ENCODE measurements at places on chromosomes 3 and 15.

- DNase-seq: no peak
Observed at GRCh38 chr3:187737006-187737367, 8.3 kb downstream of the BCL6 start.

GRCh38 chr3:151800431-151800830 is 13.5 kb upstream of the AADAC start:
- DNase-seq: no peak

GRCh38 chr15:74430510-74430951 is 3.2 kb downstream of the SEMA7A start:
- no peak for DNase-seq

DNA sequence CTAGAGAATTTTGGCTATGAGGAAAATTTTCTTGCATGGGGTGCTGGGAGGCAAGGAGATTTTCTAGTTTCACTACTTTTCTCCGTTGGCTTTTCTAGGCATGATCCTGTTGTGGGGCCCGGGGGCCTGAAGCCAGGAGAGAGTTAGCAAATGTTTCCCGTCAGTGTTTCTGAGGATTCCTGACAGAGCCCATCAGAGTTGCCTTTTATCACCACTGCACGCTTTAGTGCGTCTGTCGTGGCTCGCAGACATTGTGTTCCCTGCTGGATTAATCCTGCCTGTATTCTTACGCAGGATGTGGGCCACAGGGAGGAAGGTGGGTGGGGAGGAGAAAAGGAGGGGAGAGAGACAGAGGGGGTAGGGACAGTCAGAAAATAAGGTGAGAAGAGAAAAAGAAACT is 18.1 kb upstream of the BOC start:
- no peak for DNase-seq

DNA sequence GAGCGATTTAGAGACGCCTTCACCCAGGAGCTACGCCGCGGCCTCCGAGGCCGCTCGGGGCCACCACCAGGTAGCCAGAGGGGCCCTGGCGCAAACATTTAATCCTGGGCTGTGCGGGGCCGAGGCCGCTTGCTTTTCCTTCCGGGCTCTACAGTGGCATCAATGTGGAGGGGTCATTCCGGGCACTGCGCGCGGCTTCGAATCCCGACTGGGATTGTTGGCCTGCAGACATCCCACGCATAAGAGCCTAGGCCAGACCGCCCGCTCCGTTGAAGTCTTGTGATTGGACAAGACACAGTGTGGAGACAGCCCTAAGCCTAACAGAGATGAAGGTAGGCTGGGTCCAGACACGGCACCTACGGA is 568 bp upstream of the NCBP2 start:
- DNase-seq: no peak

DNA sequence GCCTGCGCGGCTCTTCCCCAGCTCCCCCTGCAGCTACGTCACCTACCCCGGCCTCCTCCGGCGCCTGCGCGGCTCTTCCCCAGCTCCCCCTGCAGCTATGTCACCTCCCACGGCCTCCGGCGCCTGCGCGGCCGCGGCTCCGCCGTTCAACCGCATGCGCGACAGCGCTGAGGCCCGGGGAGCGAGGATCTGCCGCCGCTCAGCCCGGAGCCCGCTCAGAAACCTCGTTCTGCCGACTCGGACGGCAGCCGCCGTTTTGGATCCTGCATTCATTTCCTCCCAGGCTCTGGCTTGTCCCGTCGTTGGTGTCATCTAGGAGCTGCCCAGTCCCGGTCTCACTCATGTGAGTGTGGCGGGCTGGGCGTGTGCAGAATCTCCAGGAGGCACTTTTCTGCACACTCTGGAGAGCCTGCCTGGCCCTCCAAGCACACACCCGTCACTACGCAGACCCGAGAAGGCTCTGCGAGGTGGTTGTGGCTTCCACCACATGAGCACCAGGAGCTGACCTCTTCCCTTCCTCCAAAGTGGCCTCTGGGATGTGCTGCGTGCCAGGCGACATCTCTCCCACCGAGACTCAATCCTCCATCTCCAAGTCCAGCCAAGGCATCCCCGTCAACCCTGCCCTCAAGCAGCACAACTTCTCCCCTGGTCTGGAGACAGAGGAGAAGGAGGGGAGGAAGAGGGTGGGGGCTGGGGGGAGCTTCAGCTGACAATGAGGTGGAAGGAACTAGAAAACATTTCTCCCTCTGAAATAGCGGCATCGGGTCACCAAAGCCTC is 165.3 kb downstream of the CHSY1 start:
- no peak for DNase-seq

DNA sequence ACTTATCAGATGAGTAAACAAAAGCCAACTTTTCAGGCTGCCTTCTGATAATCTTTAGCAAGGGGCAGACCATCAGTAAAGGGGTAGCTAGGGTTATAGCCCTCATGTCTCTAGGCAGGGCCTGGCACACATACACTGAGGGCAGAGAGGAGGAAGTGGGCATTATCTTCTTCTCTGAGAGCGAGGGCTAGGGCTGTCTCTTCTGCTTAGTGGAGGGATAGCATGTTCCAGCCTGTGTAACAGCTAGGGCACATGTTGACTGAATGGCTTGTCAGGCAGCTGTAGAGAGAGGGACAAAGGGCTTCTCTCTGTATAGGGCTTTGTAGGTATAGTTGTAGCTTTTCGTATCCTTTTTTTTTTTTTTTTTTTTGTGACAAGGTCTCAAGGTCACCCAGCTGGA is 17.8 kb downstream of the CRTC3 start:
- no peak for DNase-seq

DNA sequence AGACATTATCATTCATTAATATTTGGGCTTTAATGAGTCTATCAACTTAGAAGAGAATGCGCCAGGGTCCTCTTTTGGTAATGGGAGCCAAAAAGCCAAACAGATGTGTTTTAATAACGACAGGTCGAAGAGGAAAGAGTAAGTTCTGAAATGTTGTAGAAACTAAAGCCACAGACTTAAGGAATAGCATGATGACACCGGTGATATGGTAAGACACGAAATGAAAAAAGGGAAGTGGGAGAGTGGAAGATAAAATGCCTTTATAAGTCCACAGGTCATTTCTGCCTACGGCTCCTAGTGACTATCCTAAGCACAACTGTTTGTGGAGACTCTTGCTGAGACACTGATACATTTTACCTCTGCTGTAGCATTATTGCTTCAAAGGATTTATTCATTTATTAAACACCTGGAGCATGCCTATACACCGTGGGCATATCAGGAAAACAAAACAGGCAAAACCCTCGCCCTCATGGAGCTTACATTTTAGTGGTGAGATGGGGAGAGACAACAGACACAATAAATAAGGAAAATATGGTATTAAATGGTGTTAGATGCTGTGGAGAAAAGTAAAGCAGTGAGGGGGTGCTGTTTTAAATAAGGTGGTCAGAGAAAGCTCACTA is 11.7 kb upstream of the CD47 start:
- no peak for DNase-seq

DNA sequence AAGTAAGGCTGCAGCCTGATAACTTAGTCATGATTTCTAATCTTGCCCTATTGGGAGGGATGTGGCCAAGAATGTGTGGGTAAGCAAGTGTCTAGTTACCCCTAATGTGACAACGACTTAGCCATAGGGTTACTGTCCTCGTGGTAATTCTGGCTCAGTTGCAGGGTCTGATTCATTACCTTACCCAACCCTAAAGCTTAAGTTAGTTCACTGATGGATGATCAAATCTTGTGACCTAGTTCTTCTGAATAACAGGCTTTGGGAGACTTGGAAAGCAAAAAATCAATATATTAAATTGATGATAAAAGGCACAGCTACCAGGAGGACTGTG is 1.6 kb upstream of the INTS14 start:
- DNase-seq: no peak

GRCh38 chr15:85741021-85741421 is 53.7 kb downstream of the KLHL25 start:
- no peak for DNase-seq

- no peak for DNase-seq
Observed at GRCh38 chr3:2535206-2535605, 436.5 kb downstream of the CNTN4 start.

- no peak for DNase-seq
Observed at GRCh38 chr15:36964626-36965025, 135.7 kb downstream of the MEIS2 start.

DNA sequence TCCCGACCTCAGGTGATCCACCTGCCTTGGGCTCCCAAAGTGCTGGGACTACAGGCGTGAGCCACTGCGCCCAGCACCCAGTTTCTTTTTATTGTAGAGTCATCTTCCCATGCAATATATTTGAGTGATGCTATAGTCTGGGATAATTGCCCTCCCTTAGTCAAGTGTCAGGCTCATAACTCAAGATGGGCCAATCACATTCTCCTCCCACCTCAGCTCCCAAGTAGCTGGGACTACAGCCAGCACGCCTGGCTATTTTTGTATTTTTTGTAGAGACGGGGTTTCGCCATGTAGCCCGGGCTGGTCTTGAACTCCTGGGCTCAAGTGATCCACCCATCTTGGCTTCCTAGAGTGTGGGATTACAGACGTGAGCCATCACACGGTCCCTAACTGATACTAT is 15.2 kb upstream of the PTPN9 start:
- DNase-seq: no peak

- no peak for DNase-seq
Observed at GRCh38 chr3:184372296-184372821, 5.6 kb downstream of the THPO start.

GRCh38 chr3:182793663-182794454 is 555 bp downstream of the ATP11B start:
- DNase-seq: peak; percentile 41

DNA sequence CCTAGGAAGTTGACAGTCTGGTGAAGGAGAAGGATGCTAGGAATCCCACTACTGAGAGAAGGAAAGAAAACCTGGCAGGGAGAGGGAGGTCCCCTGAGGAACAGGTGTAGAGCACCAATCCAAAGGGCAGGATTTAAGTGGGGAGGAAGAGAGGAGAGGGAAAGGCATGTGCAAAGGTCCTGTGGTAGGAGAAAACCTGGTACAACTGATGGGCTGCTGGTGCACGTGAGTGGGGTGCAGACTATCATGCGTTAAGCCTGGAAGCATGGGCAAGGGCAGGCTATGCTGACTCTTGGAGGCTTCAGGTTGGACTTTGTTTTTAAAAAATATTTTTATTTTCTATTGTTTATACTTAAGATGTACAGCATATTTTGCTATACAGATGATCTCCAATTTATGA is 209.6 kb downstream of the PDZRN3 start:
- no peak for DNase-seq

- no peak for DNase-seq
Observed at GRCh38 chr3:190382082-190382481, 5.9 kb upstream of the CLDN16 start.

DNA sequence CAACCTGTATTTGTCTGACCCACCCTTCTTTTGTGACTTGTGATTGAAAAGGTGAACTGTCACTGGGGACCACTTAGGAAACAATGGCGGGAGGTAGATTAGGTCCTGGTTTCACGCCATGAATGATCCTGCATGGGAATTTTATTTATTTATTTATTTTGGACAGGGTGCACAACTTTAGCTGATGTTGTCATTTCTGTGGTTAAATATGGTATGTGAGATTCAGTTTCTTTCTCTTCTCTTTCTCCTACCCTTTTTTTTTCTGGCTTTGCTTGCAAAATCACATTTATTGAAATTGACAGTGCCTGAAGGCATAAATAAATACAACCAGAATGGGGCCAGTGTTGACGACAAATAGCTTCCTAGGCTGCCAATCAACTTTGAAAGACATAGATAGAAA is 18.0 kb upstream of the HTR3E start:
- DNase-seq: no peak

GRCh38 chr3:114310695-114311094 is 16.9 kb downstream of the TIGIT start:
- no peak for DNase-seq

- no peak for DNase-seq
Observed at GRCh38 chr3:141236361-141236760, 4.7 kb downstream of the PXYLP1 start.

- peak; percentile 28 for DNase-seq
Observed at GRCh38 chr3:124671106-124671505, 59.1 kb upstream of the UMPS start.

DNA sequence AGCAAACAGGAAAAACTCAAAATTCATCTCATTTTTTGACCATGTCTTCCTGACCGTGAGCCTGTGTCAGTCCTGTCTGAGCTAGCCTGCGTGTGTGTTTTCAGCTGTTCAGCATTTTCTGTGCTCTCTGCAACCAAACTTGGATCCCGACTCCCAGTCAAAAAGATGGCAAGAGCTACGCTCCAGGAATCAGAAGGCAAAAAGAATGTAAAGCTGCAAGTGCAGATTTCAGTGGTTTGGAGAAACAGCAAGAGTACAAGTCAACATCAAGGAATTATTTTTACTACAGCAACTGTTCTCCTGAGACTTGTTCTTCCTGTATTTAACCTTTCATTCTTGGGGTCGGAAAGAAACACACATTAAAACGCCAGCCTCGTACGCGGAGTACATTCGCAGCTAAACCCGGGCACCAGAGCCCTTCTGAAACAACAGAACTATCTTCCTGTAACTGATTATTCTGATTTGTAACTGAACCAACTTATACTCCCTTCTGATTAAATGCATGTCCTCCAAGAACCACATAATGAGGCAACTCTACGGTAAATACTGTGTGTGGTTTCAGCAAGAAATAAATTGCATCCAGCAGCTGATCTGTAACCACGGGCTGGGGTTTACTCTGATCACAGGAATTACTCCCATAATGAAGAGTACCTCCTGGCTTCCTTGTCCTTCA is 107.4 kb downstream of the LRIG1 start:
- no peak for DNase-seq

DNA sequence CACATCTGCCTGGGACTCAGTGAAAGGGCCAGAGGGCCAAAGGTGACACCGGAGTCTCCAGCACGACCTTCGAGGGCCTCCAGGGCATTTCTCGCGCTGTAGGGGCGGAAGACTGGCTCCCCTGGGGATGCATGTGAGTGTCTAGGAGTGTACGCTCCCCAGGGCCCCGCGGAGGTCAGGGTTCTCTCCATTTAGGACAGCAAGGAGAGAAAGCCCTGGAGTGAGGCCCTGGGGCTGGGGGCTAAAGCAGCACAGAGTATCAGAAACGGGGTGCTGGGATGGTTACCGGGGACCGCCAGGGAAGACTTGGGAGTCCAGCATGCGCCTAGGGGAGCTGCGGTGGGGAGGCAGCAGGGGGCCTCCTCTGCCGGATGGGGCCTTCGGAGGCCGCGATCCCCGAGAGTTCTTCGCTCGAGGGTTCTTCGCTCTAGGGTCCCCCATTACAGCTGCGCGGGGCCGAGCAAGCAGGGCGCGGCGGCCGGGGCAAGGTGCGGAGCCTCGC is 595 bp upstream of the APBA2 start:
- no peak for DNase-seq

GRCh38 chr15:68582236-68582635 is 3.4 kb downstream of the CORO2B start:
- no peak for DNase-seq

- DNase-seq: no peak
Observed at GRCh38 chr3:74075241-74075640, 450.5 kb upstream of the PDZRN3 start.

Measured in CD4-positive, alpha-beta T cell treated with Interleukin-4 for 4 hours (primary cell).